ENCODE measurements at places on chromosomes 2 and 18. TPM values are rescaled to one million over a fixed set of nuclear protein-coding genes. Genes with fewer than 3 reads are reported as not detected.

The TACR1 gene
- total RNA-seq, result not detected

The STPG4 gene
- 0.17 TPM for total RNA-seq

The C2orf78 gene
- not detected for total RNA-seq

The IGFBP2 gene
- total RNA-seq, result 6.9 TPM

The TTL gene
- 37.7 TPM for total RNA-seq

The RAB6C gene
- not detected for total RNA-seq

The GPAT2 gene
- total RNA-seq, result 16.2 TPM

The CHRNG gene
- total RNA-seq, result not detected

The FN1 gene
- 11,839 TPM for total RNA-seq

The CAD gene
- 41.5 TPM for total RNA-seq

The PCARE gene
- not detected for total RNA-seq

The MFF gene
- total RNA-seq, result 142 TPM

The AQP4 gene
- not detected for total RNA-seq

The EFR3B gene
- 0.83 TPM for total RNA-seq

The NYAP2 gene
- not detected for total RNA-seq

The POMC gene
- 3.8 TPM for total RNA-seq

The SLC25A52 gene
- total RNA-seq, result 0.17 TPM

The SYT4 gene
- not detected for total RNA-seq

The MCEE gene
- total RNA-seq, result 29.8 TPM

The CASP8 gene
- 22.0 TPM for total RNA-seq

The CYP26B1 gene
- under 0.01 TPM for total RNA-seq

The NMUR1 gene
- 0.17 TPM for total RNA-seq

The CDH19 gene
- total RNA-seq, result not detected

The SPEG gene
- 21.7 TPM for total RNA-seq

The CYRIA gene
- total RNA-seq, result 4.3 TPM

The RAPGEF4 gene
- 0.66 TPM for total RNA-seq

The GULP1 gene
- total RNA-seq, result 56.6 TPM

The MATN3 gene
- total RNA-seq, result 1.9 TPM

The CDC42EP3 gene
- 8.7 TPM for total RNA-seq

The NTSR2 gene
- total RNA-seq, result not detected

The SPP2 gene
- not detected for total RNA-seq

The UPP2 gene
- not detected for total RNA-seq

The MYO5B gene
- total RNA-seq, result not detected

The DUSP11 gene
- total RNA-seq, result 34.7 TPM

The IL1RL1 gene
- total RNA-seq, result 0.33 TPM

The SERPINB10 gene
- not detected for total RNA-seq

The C2orf80 gene
- not detected for total RNA-seq

The MC2R gene
- not detected for total RNA-seq

The GKN1 gene
- not detected for total RNA-seq

The ALPG gene
- not detected for total RNA-seq

The TMEM200C gene
- total RNA-seq, result under 0.01 TPM

The PLEK gene
- total RNA-seq, result not detected

The IL1F10 gene
- total RNA-seq, result not detected

The LIPG gene
- 0.83 TPM for total RNA-seq

The LONRF2 gene
- total RNA-seq, result under 0.01 TPM

The CASP10 gene
- total RNA-seq, result 11.6 TPM

The COL4A3 gene
- total RNA-seq, result 0.17 TPM

The ZSWIM2 gene
- total RNA-seq, result not detected

The CD8A gene
- total RNA-seq, result not detected

The POTEJ gene
- total RNA-seq, result not detected

The ADRA2B gene
- total RNA-seq, result not detected

The MC4R gene
- total RNA-seq, result not detected

The CPO gene
- 0.17 TPM for total RNA-seq

The ZBTB7C gene
- not detected for total RNA-seq

The DSG3 gene
- total RNA-seq, result under 0.01 TPM

The IL18R1 gene
- 0.66 TPM for total RNA-seq

The PSD4 gene
- total RNA-seq, result 1.6 TPM

Data from smooth muscle cell of trachea (primary cell).